ENCODE measurements at places on chromosomes 11 and 22.
A peak's percentile ranks its signal among the peaks of the same experiment; 100 is the strongest.

GRCh38 chr11:94583866-94584500, 16.8 kb downstream of the PIWIL4 start:
- DNase-seq = no peak

- peak; percentile 100 for DNase-seq
Measured at GRCh38 chr22:29603358-29604075, at the start of gene NF2. TSS of gene NF2 (plus strand) at chr22:29603633. CDS start at chr22:29603999, 366 bp downstream.

DNA sequence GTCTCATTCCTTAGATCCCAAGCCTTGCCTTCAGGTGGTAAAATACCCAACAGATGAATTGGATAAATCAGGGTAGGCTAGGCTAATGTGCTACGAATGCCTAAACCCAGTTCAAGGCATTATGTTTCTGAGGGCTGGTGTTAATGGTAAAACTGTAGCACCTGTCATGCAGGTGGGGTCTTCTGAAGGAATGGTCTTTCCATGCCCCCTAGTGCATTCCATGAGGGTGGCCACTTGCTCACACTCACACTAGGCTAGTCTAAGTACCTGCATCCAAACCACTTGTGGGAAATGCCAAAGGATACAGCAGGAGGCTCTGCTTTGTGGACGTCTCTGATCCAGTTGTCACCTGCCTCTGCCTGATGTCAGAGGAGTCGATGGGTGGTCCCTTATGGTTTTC, 24.2 kb upstream of the UCP3 start:
- DNase-seq = no peak

- DNase-seq = peak; percentile 9
Measured at GRCh38 chr11:114553642-114554041, 6.0 kb downstream of the NXPE1 start.

DNA sequence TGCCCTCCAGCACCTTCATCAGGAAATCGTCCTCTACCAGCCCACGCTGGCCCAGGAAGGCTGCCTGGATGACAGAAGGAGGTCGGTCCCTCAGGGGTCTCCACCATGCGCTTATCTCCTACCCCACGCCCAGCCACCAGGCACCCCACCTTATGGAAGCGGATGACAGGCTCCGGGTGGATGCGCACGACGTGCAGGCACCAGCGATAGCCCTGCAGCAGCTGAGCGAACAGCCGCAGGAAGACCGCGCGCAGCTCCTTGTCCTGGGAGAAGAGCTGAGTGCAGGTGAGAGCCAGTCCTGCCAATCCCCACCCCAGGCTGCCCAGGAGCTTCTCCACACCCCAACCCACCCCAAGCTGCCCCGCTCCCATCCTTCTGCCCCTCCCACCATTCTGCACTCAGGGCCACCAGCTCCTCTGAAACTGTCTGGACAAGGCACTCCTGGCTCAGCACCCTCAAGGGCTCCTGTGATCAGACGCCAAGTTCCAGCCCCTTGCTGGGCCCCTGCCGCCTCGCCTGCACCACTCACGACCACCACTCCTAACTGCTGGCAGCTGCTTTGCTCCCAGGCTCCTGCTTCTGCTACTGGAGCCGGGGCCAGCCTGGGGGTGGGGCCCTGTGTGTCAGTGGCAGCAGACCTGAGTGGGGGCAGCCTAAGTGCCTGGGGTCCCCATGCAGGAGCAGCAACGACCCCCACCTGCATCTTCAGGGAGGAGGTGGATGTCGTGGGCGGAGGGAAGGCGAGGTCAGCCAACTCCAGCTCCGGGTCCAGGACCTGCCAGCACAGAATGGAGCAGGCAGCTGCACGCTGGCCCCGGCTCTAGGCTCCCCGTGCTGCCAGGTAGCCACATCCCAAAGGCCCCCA, 9.5 kb downstream of the SBF1 start:
- DNase-seq = no peak

- no peak for DNase-seq
Measured at GRCh38 chr22:40583053-40583741, 53.3 kb downstream of the MRTFA start.

- no peak for DNase-seq
Measured at GRCh38 chr11:68142441-68143309, 21.5 kb upstream of the CHKA start.

DNA sequence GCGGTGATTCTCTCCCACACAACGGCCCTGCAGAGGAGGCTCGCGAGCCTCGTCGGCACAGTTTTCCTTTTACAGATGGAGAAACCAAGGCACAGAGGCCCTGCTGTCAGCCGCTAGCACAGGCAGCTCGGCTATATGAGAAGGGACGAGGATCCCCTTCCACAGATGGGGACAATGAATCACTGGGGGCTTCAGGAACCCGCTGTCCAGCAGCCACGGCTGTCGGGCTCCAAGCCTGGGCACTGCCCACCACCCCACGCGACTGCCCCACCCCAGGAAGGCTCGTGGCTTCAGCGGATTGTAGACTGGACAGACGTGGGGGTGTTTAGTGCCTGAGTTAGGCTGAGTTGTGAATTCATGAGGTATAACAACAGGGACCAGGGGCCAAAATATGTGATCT, 17.2 kb upstream of the FGF3 start:
- DNase-seq = no peak

DNA sequence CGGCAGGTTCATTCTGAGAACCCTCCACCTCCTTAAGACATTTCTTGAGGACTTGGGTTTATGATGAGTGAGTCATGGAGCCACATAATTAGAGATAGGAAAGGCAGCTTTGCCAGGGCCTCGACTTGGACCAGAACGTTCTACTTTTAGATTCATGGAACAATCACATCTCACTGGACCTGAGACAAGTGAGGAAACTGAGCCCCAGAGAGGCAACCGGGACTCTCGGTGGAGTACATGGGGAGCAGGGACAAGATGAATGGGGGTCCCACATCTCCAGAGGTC, 59.5 kb downstream of the LINC01488 start:
- DNase-seq = no peak

DNA sequence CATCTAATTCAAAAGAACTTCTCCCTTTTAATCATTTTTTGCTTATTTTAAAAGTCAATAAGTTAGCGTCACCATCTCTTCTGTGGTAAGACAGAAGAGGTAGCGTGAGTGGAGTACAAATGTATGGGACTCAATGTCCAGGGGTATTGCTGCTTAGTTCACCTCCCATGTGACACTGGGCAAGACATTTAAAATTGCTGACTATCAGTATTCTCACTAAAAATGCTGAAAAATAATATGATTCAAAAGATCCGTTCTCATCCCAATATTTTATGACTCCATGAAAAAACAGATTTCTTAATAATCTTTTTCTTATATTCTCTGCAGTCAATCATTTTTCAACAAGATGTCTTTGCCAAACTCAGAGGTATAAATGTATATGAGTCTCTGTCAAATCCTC, 68.1 kb upstream of the LRRC4C start:
- no peak for DNase-seq

- peak; percentile 95 for DNase-seq
Measured at GRCh38 chr11:64225608-64226506, at the start of the genes NUDT22 and TRPT1. TSS of gene NUDT22 (plus strand) at chr11:64226274. CDS start at chr11:64226653, 379 bp downstream. TSS of gene TRPT1 (minus strand) at chr11:64226186. CDS start at chr11:64225860, 326 bp downstream.

- no peak for DNase-seq
Measured at GRCh38 chr11:132620423-132620822, 911.9 kb downstream of the OPCML start.

GRCh38 chr22:38111925-38112355, 1.5 kb upstream of the BAIAP2L2 start:
- no peak for DNase-seq

DNA sequence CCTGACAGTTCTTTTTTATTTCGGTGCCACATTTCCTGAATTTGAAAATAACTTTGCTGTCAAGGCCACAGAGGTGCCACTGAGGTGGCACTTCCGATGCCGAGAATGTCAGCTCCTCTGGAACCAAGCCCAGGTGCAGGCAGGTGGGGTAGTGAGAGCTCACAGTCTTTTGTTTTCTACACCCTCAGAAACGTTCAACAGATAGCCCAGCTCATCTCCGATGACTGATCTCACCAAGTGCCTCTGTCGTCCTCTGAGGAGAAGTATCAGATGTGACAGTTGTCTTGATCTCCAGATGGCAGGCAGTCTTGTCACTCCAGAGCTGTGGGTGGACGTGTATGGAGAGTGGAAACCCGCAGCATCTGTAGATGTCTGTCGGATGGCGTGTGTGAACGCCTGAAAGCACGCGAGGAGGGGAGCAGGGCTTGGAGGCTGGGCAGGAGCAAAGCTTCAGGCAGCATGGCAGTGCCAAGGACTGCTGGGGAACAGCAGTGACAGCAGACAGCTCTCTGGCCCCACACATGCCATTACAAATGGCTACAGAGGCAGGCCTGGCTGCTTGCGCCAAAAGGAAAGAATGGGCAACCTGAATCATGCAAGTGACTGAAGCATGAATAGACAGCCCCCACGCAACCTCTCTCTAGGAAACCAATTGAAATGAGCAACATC, 877.0 kb downstream of the OPCML start:
- no peak for DNase-seq

DNA sequence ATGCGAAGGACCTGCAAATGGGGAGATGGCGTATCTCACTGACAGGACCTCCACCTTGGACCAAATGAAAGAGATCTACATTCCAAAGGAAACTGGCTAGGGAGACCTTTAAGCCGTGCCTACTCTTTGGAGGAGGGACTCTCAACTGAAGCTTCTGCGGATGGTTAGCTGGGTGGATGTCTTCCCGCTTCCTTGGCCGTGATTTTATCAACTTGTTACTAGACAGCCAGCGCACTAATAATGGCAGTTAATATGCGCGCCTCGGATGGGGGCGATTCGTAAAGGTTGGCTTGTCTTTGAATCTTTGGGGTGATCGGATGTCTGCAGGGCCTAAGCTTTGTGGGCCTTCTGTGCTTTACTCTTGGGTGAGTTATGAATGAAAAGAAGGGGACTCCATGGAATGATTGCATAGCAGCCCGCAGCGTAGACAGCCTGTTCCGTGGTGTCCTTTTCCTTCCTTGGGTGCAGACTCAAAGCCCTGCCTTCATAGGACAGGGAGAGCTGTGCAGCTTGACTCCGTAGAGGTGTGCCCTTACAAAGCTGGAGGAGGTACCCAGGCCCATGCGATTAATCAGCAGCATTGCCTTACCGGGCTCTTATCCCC, 1.5 kb downstream of the ZNRF3 start:
- no peak for DNase-seq

- no peak for DNase-seq
Measured at GRCh38 chr22:31635638-31636306, 26.2 kb downstream of the PISD start.

GRCh38 chr11:46105134-46105628, 16.1 kb downstream of the PHF21A start:
- no peak for DNase-seq

GRCh38 chr11:14384338-14384737, 25.4 kb upstream of the RRAS2 start:
- DNase-seq = peak; percentile 87

DNA sequence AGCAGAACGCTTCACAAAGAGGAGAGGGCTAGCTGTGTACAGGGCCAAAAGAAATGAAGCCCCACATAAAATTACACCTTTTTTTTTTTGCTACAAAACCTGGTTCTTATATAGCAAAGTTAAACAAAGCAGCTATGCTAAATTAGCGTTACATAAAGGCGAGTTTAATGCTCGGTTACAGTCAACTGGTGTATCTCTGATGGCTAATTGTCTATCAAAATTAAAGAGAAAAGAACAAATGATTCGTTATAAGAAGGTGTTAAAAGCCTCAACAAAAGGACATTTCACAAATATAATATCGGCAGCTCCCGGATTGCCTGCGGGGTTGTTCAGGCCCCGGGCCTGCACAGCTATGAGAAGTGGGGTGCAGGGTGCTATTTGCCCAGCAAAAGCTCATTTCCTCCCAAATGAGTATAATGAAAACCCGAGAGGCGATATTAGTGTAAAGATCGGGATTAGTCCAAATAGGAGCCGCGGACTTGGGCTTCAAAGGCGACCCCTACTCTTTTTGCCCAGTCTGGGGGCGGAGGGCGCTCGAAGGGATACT, 13.3 kb upstream of the PAX6 start:
- no peak for DNase-seq

DNA sequence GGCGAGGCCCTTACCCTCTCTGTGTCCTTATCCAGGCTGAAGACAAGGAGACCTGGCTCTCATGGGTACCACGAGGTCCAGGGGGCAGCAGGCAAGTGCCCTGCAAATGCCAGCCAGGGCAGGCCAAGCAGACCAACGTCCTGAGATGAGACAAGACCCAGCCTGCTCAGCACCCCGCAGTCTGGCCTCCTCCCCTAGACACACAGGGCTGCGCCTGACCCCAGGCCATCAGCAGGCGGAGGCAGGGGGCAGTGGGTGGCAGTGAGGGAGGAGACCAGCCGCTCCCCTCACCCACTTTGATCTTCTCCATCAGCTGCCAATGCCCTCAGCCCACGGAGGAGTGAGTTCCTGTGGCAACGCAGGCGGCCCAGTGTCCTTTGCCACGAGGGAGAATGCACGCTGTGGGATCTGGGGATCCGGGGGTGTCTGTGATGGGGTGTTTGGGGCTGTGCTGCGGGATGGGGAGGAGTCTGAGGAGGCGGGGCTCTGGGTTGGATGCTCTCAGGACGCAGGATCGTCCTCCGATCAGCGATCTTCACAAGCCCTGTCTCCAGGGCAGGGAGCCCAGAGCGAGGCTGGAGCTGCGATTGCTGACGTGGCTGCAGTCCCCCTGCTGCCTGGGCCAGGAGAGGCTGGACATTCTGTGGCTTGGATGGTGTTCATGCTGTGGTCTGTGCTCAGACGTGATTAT, 30.5 kb upstream of the PPARA start:
- DNase-seq = no peak

DNA sequence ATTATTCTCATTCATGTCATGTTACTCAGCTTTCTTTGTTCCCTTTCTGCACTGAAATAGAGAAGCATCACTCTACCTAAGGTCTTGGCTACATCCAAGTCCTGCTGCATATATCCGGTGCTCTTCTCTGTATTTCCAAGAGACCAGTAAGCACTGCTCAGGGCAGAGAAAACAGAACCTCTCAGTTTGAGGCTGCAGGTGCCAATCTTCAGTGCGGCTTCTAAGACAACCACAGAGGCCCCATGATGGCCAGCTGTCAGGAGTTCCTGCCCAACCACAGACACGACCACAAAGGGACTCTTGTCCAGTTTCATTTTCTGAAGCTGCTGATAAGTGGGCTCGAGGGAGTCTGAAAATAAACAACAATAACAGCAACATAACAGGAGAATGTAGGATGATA, 378.4 kb upstream of the PITPNB start:
- DNase-seq = no peak

DNA sequence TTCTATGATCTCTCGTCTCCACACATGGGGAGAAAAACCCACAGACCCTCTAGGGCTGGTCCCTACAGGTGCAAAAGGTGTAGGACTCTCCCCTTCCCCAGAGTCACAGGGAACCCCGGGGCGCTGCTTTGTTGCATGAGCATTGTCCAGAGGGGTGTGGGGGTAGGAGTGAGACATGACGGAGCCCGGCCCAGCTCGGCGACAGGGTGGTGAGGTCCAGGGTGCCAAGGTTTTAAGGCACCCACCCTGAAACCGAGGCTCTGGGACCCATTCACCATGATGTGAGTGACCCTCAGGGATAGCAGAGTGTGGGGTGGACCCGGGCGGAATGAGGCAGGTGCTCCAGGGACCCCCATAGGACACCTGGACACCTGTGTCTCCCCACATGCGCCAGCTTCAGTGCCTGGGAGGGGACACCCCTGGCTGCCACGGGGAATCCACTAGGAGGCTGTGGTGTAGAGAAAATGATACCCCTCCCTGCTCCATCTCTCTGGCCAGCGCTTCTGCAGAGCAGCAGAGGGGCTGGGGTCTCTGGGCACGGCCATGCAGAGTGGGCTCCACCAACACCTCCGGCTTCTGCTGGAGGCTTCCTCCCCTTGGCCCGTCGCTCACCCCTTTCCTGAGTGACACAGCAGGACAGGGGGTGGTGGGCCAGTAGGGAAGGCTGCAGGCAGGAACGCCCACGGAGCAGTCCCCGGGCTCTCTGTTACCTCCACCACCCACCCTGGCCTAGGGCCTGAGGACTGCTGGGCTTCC, 15.2 kb downstream of the KRTAP5-5 start:
- no peak for DNase-seq

Data from adipocyte (in vitro differentiated cells).